Cardiac muscle cell (in vitro differentiated cells and primary cell): ENCODE measurements at places on chromosomes 3 and 15.
A peak's percentile ranks its signal among the peaks of the same experiment; 100 is the strongest.

GRCh38 chr3:50195501-50196252 lies 4.3 kb downstream of the GNAT1 start:
- no peak for DNase-seq

GRCh38 chr15:84734794-84735479 lies 13.5 kb upstream of the ZNF592 start:
- peak; percentile 43 for DNase-seq

DNA sequence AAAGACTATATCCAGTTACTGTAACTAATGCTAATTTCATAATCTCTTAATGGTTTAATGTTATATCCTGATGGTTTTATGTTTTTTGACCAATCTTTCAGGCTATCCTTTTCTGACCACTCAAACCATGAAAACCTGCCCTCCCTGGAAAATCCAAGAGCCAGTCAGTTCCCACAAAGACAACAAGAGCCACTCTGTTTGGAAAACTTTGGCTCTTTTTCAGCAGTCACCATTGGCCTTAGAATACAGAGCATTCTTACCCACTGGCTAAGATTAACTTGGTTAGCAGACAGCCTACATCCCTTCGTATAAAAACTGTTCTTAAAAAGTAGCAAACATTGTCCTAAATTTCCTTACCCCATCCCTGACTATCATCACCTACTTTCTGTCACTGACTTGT lies 32.9 kb downstream of the ALCAM start:
- DNase-seq: no peak

DNA sequence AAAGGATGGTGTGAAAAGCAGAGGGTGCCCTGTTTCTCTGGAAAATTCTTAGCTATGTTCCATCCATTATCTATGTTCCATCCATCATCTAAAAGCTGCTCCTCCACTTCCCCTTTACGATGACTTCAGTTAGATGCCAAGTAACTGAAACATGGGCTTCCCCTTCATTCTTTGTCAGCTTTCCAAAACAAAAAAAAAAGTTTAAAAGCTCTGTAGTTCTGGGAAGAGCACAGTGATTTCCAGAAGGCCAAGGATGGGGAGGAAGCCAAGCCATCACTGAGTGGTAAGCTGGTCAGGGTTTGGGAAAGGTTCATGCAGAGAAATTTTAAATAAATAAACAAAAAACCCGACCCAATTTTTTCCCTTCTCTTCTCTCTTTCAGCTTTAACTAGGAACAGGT lies 111.5 kb downstream of the CFAP44 start:
- DNase-seq: no peak

DNA sequence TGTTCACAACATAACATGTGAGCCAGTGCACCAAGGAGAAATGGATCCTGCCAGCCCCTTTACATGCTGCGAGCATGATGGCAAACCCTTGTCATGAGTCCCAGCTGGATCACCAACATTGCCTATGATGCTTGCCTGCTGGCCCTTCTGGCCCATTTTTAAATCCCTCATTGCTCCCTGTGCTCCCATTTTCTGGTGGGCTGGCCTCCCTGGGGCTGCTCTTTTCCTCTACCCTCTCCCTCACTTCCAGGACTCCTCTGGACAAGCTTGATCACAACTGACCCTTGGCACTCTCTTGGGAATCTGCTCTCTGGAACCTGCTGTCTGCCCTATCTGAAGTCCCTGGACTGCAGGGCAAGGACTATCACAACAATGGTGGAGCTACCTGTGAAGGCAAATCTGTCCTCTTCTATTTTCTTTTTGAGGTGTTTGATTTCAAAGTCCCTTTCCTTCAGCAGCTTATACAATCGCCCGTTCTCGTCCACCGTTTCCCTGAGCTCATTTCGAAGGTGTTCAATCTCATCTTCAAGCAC lies 16.3 kb downstream of the CCDC13 start:
- no peak for DNase-seq

DNA sequence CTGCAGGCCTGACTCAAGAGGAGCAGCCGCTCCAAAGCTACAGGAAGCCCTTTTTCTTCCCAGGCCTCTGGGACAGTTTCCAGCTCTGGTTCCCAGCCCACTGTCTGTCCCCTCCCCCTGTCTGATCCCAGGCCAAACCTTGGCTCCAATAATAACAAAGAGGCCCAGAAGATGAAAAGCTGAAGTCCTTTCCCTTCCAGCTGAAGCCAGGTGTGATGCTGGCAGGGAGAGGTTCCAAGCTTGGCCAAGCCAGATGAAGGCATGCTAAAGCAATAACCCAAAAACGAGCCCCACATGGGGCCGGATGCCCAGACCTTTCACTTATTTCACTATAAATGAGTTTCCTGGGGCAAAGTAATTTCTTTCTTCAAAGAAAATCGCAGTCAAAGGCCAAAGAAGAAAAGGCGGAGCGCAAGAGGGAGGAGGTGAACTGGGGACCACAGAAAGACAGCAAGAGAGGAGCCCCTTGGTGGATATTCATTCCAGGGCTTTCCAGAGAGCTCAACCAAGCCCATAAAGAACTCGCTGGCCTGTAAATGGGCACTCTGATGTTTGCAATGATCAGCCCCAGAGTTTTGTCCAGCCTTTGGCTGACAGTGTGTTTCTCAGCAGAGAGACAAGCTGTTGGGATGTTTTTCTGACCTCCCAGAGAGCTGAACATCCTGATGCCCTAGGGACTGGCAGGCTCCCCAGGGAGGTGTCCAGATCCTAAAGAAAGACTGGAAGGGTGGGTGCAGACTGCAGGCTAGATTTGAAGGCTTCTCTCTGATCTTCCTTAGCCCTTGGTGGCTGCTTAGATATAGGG lies 157.6 kb downstream of the UACA start:
- peak; percentile 93 for DNase-seq

DNA sequence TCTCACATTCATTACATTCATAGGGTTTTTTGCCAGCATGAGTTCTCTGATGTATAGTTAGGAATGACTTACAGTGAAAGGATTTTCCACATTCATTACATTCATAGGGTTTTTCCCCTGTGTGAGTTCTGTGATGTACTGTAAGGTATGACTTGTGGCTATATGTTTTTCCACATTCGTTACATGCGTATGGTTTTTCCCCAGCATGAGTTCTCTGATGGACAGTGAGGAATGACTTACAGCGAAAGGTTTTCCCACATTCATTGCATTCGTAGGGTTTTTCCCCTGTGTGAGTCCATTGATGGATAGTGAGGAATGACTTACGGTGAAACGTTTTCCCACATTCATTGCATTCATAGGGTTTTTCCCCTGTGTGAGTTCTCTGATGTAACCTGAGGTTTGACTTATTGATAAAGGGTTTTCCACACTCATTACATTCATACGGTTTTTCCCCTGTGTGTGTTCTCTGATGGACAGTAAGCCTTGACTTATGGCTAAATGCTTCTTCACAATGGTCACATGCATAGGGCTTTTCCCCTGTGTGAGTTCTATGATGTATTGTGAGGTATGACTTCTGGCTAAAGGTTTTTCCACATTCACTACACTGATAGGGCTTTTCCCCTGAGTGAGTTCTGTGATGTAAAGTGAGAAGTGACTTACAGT lies 47.4 kb downstream of the ZNF717 start:
- DNase-seq: peak; percentile 18

- DNase-seq: no peak
These were observed 3.0 kb upstream of the ZMAT3 start for GRCh38 chr3:179074656-179075055.

- DNase-seq: peak; percentile 89
These were observed 32.8 kb downstream of the DNASE1L3 start for GRCh38 chr3:58177747-58178527.

GRCh38 chr15:26421065-26421464 lies 351.8 kb downstream of the GABRB3 start:
- no peak for DNase-seq

- DNase-seq: no peak
These were observed 38.8 kb upstream of the IGSF11 start for GRCh38 chr3:119073258-119074001.

- no peak for DNase-seq
These were observed 62.3 kb downstream of the NOX5 start for GRCh38 chr15:69076756-69077155.

GRCh38 chr15:32844118-32844711 lies 126.4 kb downstream of the GREM1 start:
- DNase-seq: peak; percentile 28

- peak; percentile 20 for DNase-seq
These were observed 17.8 kb upstream of the NR2E3 start for GRCh38 chr15:71792521-71792920.

DNA sequence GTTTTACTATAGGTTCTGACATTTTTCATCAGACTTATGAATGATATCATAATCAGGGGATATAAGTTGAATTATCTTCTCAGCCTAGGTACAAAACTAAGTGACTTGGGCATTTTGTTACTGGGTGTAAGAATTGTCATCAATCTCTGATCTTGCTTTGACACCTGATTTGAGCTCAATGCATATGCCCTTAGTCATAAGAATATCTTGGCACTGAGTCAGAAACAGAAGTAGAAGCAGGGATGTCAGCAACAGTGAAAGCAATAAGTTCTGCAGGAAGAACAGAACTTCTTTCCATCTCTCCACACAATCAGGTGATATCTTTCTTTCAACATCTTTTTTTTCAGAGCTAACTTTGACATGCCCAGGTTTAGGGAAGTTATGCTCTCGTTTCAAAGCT lies 14.6 kb downstream of the SLITRK3 start:
- no peak for DNase-seq

GRCh38 chr3:97763586-97764406 lies 762 bp upstream of the ARL6 start:
- peak; percentile 1 for DNase-seq

DNA sequence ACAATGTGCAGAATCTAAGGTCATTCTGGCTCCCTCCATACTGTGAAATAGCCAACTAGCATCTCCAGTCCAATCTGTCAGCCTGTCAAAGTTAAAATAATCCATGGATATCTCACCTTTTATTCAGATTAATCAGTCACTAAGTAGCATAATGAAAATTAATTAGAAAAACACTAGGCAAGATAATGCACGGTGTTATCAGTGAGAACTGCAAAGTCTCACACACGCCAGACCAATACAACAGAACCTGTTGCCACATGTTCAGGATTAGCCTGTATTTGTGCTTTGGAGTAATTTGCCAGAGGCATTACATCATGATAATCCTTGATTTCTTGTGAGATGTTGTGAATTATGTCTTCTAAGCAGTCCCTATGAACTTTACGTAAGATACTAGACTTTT lies 820.4 kb upstream of the ALCAM start:
- no peak for DNase-seq

DNA sequence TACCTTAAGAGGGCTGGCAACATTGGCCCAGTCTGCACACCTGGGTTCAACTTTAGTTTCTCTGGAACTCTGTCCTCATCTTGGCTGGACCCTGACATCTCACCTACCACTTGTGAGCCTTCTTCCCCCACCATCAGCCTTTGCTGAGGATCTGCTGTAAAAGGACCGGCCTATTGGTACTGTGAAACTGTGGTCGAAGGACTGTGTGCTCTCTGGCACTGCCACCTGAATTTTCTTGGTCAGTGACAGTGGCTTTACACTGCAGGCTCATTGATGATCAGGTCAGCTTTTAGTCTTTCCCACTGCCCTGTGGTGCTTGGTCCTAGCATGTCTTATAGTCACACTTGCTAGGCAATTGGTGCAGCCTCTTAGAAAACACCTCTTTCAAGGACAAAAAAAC lies 86.9 kb downstream of the PEX5L start:
- DNase-seq: no peak

DNA sequence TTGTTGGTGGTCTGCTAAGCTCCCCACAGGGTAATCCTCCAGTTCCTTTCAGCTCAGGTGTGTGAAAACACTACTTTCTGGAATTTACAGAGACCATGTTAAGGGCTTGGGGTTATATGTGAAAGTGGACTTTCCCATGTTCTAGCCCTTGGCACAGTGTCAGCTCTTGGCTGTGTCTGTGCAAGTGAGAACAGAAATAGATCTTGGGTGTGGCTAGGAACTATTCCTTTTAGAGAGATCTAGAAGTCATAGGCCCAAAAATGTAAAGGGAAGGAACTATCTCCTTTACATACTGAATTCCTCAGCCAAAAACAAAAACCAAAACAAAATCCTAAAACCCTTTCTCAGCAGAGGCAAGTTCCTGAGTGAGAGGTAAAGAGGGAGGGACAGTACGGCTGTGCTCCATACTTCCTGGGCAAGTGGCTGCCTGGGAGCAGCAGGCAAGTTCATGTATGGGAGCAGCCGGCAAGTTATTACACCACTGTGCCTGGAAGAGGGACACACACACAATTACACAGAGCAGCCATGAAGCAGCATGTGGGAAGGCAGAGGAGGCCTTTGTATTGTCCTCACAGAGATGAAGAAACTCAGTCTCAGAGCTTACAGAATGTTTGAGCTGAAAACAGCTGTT lies 19.9 kb upstream of the C3orf62 start:
- no peak for DNase-seq

GRCh38 chr15:28051955-28052633 lies 47.0 kb downstream of the OCA2 start:
- peak; percentile 19 for DNase-seq

- peak; percentile 51 for DNase-seq
These were observed 927 bp downstream of the SMAD6 start for GRCh38 chr15:66702787-66703539.

- no peak for DNase-seq
These were observed 186.7 kb downstream of the UACA start for GRCh38 chr15:70576696-70577095.

- DNase-seq: no peak
These were observed 3.0 kb upstream of the IL17RD start for GRCh38 chr3:57168151-57168550.

DNA sequence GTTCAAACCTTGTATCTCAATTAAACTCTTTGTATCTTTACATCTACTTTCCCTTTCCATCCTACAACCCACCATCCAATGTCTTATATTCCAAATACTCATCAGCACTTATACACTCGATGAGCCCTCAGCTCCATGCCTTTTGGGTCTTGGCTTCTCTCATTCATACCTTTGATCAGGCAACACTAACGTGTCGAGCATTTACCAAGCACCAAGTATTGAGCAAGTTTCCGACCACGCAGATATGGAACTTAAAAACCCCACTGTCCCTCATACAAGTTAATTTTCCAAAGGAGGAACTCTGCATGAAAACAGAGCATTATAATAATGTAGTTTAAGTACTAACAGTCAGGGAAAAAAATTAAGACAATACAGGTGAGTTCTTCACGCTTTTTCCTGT lies 102.8 kb downstream of the IL1RAP start:
- no peak for DNase-seq

DNA sequence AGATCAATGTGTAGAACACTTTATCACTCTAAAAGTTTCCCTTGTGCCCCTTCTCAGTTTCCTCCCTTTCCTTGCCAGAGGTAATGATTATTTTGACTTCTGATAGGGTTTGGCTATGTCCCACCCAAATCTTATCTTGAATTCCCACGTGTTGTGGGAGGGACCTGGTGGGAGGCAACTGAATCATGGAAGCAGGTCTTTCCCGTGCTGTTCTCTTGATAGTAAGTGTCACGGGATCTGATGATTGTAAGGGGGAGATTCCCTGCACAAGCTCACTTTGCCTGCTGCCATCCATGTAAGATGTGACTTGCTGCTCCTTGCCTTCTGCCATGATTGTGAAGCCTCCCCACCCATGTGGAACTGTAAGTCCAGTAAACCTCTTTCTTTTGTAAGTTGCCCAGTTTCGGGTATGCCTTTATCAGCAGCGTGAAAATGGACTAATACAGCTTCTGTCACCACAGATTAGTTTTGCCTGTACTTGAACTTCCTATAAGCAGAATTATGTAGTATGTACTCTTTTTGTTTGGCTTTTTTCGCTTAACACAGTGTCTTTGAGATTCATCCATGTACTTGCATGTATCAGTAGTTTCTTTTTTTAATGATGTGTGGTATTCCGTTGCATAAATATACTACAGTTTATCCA lies 7.2 kb downstream of the FEM1B start:
- no peak for DNase-seq
